ENCODE measurements at places on chromosomes 7 and 10.

GRCh38 chr10:93758891-93759410 lies 1.2 kb downstream of the LGI1 start:
- DNase-seq, result no peak

GRCh38 chr7:69782917-69783684 lies 184.8 kb downstream of the AUTS2 start:
- no peak for DNase-seq

DNA sequence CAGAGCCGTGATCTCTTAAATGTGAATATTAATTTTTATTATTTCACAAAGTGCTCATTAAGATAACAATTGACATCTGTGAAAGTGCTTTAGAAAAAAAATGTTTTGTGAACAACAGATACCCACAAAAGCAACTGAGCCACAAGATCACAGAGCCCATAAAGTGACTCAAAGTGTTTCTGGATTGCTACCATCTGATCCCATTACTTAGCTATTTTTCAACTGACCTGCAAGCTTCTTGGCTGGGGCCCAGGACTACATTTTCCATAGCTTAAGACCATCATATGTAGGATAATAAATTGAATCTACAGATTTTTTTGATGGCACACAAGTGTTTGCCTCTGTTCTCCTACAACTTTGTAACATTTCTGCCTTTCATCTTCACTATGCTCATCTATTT lies 674.4 kb downstream of the PHTF2 start:
- no peak for DNase-seq

DNA sequence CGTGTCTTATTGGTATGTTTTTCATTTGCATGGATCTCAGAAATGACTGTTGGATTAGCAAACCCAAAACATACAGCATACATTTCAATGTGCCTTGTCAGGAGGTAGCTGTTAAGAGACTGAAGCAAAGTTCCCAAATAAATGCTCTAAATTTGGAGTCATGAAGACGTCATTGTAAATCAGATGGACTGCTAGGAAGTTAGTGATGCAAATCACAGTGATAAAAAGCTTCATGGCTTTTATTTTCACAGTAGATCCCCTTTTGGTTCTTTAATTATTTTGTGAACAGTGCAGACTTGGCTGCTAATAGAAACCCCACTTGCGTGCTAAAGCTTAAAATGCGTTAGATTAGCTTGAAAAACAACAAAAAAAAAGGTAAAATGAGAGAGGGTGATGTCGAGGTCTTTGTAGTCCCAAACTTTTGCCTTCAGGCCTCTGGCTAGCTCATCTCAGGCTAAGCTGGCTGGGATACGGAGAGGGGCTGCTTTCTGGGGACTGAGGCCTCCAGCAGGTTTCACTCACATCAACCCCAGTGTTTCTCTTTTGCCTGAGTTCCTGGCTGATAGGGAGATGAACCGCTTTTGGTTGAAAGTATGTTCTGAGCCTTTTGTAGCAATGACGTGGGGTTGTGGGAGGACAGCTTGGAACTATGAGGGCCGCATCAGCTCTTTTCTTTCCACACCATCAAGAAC lies 107.1 kb upstream of the CDCA7L start:
- no peak for DNase-seq

DNA sequence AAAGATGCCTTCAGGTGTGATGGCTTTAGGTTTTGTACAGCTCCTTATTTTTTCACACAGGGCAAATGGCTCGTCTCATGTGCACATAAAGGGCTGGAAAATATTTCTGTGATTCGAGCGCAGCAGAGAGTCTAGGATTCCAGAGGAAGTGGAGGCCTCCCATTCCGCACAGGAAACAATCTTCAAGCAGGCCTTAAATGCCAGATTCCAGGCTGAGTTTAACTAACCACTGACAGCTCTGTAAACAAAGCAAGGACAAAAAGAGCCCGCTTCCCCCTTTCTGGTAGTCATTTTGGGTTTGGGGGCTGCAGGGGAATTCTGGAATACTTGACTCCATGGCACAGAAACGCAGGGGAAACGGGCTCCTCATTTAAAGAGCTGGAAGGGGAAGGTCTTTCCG lies 87.2 kb downstream of the CALD1 start:
- DNase-seq, result no peak

DNA sequence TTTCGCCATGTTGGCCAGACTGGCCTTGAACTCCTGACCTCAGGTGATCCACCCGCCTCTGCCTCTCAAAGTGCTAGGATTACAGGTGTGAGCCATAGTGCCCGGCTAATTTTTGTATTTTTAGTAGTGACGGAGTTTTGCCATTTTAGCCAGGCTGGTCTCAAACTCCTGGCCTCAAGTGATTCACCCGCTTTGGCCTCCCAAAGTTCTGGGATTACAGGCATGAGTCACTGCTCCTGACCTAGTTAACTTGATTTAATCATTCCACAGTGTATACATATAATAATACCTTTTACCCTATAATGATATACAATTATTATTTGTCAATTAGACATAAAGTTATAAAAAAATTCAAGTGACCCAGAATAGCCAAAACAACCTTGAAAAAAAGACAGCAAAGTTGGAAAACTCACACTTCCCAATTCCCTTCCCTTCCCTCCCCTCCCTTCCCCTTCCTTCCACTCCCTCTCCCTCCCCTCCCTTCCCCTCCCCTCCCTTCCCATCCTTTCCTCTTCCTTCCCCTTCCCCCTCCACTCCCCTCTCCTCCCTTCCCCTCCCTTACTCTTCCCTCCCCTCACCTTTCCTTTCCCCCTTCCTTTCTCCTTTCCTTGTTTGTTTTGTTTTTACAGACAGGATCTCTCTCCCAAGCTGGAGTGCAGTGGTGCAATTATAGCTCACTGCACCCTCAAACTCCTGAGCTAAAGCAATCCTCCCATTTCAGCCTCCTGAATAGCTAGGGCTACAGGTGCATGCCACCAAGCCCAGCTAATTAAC lies 14.8 kb upstream of the ZMIZ2 start:
- DNase-seq, result no peak

- no peak for DNase-seq
These were observed 5.1 kb downstream of the DEPP1 start for GRCh38 chr10:44973323-44974081.

DNA sequence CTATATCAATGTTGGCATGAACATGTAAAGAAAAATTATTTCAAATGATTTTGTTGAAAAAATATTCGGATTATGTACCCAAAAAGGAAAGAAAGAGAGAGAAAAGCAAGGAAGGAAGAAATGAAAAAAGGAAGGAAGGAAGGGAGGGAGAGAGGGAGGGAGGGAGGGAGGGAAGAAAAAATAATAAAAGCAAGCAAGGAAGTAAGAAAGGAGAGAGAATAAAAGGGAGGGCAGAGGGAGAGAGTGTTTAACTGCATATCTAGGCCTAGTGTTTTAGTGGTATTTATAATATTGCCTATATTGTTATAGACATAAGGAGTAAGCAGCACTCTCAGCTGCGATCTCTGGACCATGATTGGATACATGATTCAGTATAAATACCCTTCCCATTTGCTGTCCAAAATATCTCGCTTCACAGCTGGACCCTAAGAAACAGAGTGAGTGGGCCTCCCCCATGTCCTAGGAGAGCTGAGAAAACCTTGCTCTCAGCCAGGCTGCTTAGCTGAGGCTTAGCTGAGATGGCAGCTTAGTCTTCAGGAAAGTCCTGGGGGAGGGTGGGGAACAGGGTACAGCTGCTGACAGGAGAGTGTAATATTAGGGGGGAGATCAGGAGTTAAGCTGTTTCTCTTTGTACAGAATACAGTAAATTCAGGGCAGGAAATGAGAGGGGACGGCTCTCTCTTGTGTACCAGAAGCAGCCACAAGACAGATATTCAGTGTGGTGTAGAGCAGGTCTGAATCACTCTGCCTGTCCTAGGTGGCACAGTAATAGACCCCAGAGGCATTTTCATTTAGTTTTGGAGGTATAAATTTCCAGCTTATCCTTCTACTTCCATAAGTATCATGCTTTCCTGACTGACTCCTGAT lies 66.8 kb upstream of the TARP start:
- DNase-seq, result no peak

- DNase-seq, result no peak
These were observed 12.5 kb upstream of the SRGN start for GRCh38 chr10:69075431-69075830.
